ENCODE measurements at places on chromosomes 4 and X. TPM values are rescaled to one million over a fixed set of nuclear protein-coding genes. Genes with fewer than 3 reads are reported as not detected.

DNA sequence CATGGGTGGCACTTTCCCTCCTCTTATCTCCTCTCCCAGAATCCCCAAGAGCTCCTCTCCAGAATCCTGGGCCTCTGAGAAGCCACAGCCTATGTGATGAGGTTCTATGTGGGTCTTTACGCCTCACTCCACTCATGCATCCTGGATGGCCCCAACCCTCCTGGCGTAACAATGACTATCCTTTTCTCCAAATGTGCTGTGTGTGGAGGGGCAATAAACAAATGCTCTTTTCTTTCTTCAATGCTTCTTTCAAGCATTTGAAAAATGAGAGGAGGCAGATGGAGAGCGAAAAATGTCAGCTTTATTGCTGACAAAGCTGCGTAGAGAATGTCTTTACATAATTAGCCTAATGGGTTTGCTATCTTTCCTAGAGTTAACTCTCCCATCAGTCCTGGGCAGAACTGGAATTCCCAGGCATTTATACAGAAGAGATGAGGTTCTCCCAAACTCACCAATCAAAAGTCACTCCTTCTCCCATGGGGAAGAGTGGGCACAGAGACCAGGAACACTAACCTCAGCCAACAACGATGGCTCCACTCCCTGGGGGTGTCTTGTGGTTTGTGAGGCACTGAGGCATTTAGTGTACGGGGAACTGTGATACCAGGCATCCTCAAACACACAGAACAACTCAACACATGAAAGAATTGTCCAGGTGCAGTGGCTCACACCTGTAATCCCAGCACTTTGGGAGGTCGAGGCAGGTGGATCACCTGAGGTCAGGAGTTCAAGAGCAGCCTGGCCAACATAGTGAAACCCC is 118.9 kb upstream of the SLC34A2 start:
- DNase-seq: no peak
- H3K27me3 ChIP-seq: no peaks in the 10 kb centered on the region
- H3K4me3 ChIP-seq: no peak overlapping the region
- H3K27ac ChIP-seq: no peak overlapping the region
- H3K4me1 ChIP-seq: no peaks in the 10 kb centered on the region
- H3K36me3 ChIP-seq: no peaks in the 10 kb centered on the region

DNA sequence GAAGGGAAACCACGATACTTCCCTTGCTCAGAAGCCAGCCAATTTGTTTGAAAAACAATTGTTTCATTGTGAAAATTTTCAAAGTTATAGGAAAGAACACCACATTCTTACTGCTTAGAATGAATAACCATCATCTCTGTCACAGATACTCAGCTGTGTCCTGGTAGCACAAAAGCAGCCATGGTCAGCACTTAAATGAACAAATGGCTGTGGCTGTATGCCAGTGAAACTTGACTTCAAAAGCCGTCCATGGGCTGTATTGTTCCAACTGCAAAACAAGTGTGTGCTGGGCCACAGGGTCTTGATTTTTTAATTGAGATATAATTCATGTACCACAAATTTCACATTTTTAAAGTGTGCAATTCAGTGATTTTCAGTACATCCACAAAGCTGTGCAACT is 19.6 kb downstream of the NSDHL start:
- H3K27me3 ChIP-seq: no peaks in the 10 kb centered on the region
- no peaks in the 10 kb centered on the region for H3K4me1 ChIP-seq
- no peak overlapping the region for H3K4me3 ChIP-seq
- no peak for DNase-seq

- H3K27ac ChIP-seq: peak within 1 kb of the TSS; percentile 79
- no peak within 1 kb of the TSS for H3K4me3 ChIP-seq
- DNase-seq: no peak
- no peaks in the 10 kb centered on the region for H3K36me3 ChIP-seq
- H3K4me1 ChIP-seq: peaks cover 29% of the 10 kb centered on the region
Measured at GRCh38 chrX:47629419-47630200, at the start of gene CFP. TSS of gene CFP (minus strand) at chrX:47629930. CDS start at chrX:47629844, 86 bp downstream.

The CYLC1 gene
- not detected for total RNA-seq

The SMIM10 gene
- not detected for total RNA-seq

The KLHL5 gene
- 16.9 TPM for total RNA-seq

The FGF13 gene
- 0.24 TPM for total RNA-seq

The POU4F2 gene
- not detected for total RNA-seq

The GJB1 gene
- total RNA-seq: not detected

The CCNQ gene
- total RNA-seq: 24.8 TPM

The ABLIM2 gene
- total RNA-seq: 0.15 TPM
